BJ (cell line): ENCODE measurements at places on chromosomes 2 and 18. TPM values are rescaled to one million over a fixed set of nuclear protein-coding genes. Genes with fewer than 3 reads are reported as not detected.

DNA sequence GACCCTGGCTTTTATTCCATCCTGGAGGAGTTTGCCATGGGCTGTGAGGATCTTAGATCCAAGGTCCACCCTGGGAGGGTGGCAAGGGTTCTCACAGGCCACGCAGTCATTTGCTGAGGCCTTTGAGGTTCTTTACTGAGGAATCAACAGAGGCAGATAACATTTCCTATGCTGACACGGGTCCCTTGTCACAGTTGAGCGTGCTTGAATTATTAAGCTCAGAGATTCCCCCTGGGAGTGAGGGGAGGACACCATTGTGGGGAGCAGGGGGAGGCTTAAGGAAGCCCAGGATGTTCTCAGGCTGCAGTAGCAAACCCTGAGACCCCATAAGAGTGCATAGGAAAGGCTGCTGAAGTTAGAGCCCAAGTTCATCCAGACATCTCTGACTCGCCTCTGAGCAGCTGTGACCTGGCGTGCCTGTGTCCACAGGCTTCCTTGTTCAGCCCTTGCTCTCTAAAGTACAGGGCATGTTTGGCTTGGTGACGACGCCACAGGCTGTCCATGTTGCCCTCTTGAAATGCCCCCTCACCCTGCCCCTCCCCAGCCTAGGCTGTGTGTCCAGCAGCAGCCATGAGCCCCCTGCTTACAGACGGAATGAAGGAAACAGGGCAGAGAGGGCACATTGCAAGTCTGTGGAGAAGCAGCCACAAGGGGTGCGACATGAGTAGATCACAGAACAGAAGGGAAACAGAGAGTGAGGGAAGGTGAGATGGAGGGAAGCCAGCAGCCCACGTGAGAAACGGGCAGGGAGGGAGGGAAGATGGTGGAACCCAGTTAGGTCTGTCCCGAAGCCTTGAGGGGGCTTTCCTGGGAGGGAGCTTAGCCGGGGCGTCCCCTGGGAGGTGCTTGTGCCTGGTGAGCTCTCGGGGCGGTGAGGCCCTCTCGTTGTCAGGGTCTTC, 34.0 kb downstream of the NAPG start:
- DNase-seq, result no peak

DNA sequence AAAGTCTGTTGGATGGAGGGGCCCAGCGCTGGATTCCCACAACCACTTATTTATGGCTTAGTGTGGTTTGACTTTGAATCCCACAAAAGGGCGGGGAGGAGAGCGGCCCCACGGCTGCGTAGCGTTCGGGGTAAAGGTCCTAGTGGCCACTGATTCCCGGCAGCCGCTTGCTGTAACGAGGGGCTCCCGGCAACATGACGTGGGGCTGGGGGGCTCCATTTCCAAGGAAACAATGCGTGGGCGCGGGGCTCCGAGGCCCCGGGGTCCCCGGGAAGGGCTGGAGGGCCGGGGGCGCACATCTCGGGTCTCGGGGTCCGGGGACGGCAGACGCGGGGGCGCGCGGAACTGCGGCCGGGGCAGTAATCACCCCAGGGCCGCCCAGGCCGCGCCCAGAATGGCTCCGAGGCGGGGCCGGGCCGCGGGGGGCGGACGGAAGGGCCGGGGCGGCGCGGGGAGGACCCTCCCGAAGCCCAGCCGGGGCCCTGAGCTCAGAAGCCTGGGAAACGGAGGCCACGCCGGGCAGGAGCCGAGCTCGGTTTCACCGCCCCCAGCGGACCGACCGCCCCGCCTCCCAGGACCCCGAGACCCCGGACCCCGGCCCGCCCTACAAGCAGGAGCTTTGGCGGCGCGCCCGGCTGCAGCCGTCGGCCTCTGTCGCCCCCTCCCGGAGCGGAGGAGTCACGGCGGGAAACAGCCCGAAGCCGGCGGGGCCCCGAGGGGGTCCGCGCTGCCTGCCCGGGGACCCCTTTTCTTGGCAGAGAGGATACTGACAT, 11.9 kb upstream of the MLPH start:
- DNase-seq, result no peak

GRCh38 chr18:35610089-35610488, 28.5 kb downstream of the GALNT1 start:
- no peak for DNase-seq

GRCh38 chr2:154710685-154711084, 12.2 kb downstream of the KCNJ3 start:
- no peak for DNase-seq

- DNase-seq, result no peak
These were observed 22.8 kb upstream of the KIDINS220 start for GRCh38 chr2:8860239-8860638.

- no peak for DNase-seq
These were observed 24.7 kb upstream of the IMPA2 start for GRCh38 chr18:11956371-11957308.

GRCh38 chr2:2530334-2530733, 199.3 kb upstream of the MYT1L start:
- no peak for DNase-seq

DNA sequence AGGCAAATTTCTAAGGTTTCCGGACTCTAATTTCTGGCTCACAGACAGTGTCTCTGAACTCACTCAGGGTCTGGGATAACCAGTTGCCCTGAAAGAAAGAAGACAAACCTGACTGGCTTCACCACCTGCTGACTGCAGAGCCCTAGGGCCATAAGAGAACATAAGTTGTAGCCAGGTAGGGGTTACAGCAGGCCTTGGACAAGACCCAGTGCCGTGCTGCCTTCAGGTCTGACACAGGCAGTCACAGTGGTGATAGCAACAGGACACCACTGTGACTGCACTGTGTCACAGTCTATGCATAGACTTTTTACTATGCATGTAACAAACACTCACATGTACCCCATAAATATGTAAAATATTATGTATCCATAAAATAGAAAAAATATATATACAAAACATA, 508.5 kb downstream of the PID1 start:
- DNase-seq, result no peak

GRCh38 chr2:150621526-150622213, 134.2 kb upstream of the RND3 start:
- DNase-seq, result no peak

- DNase-seq, result no peak
These were observed 75.1 kb upstream of the TWIST2 start for GRCh38 chr2:238772635-238773297.

DNA sequence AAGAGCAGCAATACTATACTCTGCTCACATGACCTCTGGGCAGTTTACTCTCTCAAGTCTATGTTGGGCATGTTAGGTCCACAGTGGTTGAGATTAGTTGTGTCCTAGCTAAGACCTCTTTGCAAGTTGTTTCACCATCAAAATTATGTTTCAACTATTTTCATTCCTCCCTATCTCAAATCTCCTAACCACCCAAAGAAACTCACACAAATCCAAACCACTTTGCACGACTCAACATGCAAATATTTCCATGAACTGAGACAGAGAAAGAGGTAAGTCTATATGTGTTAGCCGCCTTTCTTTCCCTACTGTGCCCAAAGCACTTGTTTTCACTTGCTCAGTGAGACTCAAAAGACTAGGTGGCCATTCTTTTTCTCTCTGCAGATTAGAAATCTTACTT, 546.8 kb downstream of the TNS1 start:
- no peak for DNase-seq

DNA sequence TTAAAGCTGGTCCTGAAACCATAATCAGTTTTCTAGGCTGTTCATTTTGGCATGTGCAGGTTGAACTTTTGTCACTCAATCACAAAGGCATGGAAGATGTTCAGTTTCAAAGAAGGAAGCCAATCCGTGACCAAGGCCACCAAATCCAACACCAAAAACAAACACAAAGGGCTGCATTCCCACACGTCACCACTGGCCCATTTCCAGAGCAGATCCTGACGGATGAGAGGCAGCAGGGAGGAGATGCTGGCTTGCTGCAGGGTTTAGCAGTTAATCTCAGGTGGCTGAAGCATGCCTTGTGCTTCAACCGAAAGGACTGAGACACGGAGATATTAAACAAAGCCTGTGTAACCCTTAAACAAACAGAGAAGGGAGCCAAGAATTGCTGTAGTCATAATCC, 191.9 kb upstream of the CTAGE1 start:
- no peak for DNase-seq

DNA sequence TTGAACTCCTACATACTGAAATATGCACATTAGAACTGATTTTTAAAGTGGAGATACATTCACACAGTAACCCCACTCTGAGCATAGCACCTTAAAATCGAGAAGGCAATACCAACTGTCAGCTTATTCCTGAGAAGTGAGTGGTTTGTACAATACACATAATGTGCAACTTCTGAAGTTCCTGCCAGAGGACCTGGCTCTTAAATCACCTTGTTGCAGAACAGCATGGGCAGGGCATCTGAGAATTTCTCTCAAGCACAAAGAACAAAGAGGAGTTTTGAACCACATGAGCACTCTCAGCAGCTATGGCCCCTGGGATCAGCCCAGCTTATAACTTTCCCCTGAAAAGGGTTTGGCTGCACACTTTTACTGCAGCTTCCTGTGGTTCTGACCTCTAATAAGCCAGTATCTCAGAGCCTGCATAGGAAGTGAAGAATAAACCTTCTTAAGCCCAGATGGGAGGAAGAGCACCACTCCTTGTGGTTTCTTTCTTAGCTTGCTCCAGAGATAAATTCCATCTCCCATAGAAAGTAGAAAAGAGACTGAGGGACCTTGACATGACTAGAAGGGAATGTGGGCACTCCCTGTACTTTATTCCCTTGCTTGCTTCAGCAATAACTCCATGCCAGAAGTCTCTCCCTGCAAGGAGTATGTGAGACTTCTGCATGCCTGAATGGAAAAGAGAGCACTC, 862.3 kb downstream of the SUCLG1 start:
- no peak for DNase-seq

DNA sequence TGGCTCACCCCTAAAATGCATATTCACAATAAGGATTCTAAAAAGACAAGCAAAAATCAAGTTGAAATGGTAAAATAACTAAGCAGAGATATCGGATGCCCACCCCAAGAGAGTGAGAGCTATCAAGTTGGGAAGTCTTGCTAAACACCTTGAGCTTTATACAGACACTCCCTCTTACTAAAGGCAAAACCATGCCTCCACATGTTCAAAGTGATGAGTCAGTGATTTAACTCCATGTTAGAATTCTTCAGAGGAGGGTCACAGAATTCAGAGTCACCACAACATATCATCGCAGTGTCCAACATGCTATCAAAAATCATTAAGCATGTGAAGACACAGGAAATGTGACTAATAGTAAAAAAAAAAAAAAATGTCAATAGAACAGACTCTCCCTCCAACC, 20.6 kb upstream of the ST8SIA3 start:
- no peak for DNase-seq

DNA sequence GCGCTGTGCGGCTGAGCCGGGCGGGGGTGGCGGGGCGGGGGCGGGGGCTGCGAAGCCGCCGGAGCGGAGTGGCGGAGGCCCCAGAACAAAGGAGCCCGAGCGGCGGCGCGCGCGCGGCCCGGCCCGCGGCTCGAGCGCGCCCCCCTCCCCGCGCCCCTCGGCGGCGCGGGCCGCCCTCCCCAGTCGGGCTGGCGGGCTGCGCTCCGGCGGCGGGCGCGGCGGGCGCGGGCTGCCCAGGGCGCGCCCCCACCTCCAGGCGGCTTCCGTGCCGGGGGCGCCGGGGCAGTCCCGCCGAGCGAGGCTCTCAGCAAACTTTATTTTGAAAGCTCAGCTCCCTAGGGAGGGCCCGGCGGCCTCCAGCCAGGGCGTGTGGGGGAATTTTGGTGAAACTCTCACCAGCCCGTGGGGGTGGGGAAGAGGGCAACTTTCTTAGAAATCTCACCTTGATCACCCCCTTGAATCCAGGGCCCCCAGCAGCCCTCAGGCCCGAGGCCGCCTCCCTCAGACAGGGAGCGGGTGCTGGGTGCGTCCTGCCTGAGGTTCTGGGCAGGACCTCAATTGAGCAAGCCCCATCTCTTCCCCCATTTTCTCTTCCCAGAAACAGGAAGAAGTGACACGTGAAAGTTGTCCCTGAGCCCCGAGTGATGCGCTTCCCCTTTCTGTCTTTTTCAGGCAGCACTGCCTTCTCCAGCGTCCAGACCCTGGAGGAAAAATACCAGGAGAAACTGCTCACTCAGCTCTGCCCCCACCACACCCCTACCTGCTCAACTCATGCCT, 786 bp downstream of the TET3 start:
- DNase-seq, result no peak

GRCh38 chr2:39512434-39512935, 75.4 kb upstream of the MAP4K3 start:
- DNase-seq, result no peak

GRCh38 chr18:76233876-76234675, 261.0 kb downstream of the ZNF516 start:
- DNase-seq, result no peak

GRCh38 chr2:56127463-56128152, 56.2 kb upstream of the CCDC85A start:
- no peak for DNase-seq

GRCh38 chr2:143588746-143589145, 459.5 kb downstream of the ARHGAP15 start:
- no peak for DNase-seq

DNA sequence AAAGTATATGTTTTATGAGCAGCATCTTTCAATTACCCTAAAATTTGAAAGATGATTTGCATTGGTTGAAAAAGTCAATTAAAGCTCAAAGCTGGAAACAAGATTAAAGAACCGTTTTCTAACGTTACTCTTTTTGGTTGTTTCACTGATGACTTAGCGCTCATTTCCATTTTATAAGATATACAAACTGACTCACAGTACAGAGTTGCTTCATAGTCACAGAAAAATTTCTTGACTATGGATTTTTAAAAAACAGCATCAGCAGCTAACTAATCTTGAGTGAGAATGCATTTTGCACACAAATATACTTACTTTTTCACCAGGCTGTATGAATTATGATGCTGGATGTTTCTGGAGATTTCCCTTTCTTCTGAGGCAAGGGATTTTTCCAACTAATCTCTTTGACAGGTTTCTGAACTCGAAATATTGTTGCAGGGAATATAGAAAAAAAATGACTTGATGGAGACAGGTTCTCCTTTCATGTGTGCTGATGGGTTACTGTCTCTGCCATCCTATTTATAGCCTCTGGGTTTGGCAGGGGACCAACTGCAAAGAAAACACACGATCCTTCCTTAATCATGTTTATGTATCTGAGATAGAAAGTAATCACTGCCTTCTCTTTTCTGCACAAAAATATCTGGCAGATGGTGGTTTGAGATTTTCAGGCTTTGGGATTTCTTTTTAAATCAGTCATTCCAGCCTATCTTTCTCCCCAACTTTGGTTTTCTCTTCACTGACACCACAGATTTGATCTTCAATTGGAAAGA, 129.4 kb upstream of the DAPL1 start:
- DNase-seq, result no peak

Gene ELOA2
- polyA plus RNA-seq, result not detected in 2 replicates

Gene RAMP1
- 5.7 and 10.8 TPM in 2 replicates for polyA plus RNA-seq

Gene DYNAP
- polyA plus RNA-seq, result not detected in 2 replicates

Gene TUBA4B
- polyA plus RNA-seq, result not detected in 2 replicates

Gene CFC1
- polyA plus RNA-seq, result not detected in 2 replicates

Gene PCBP1
- 59.2 and 87.4 TPM in 2 replicates for polyA plus RNA-seq

Gene IL37
- not detected in 2 replicates for polyA plus RNA-seq
